Stimulated activated CD4-positive, alpha-beta T cell treated with anti-CD3 and anti-CD28 coated beads, TNF-alpha, amount 100 ng/mL, for 4 hours (primary cell): ENCODE measurements at places on chromosomes 12 and 14.

- no peak for DNase-seq
These were observed 59.4 kb downstream of the PITPNM2 start for GRCh38 chr12:123091230-123092150.

- DNase-seq = no peak
These were observed 32.8 kb downstream of the SH2B3 start for GRCh38 chr12:111438481-111438880.

GRCh38 chr12:124828264-124829007 is 35.2 kb downstream of the SCARB1 start:
- DNase-seq = no peak

DNA sequence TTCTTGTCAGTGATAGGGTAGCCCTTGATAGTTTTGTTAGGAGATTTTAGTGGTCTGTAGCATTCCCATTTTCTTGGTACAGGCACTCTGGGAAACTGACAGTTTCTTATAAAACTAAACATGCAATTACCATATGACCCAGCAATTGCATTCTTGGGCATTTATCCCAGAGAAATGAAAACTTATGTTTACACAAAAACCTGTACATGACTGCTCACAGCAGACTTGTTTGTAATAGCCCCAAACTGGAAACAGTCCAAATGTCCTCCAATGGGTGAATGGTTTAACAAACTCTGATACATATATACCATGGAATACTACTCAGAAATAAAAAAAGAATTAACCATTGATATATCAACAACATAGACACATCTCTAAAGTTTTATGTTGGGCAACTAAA is 75.5 kb downstream of the BORCS5 start:
- DNase-seq = no peak

- DNase-seq = no peak
These were observed 26.5 kb upstream of the NCOR2 start for GRCh38 chr12:124593851-124594401.

DNA sequence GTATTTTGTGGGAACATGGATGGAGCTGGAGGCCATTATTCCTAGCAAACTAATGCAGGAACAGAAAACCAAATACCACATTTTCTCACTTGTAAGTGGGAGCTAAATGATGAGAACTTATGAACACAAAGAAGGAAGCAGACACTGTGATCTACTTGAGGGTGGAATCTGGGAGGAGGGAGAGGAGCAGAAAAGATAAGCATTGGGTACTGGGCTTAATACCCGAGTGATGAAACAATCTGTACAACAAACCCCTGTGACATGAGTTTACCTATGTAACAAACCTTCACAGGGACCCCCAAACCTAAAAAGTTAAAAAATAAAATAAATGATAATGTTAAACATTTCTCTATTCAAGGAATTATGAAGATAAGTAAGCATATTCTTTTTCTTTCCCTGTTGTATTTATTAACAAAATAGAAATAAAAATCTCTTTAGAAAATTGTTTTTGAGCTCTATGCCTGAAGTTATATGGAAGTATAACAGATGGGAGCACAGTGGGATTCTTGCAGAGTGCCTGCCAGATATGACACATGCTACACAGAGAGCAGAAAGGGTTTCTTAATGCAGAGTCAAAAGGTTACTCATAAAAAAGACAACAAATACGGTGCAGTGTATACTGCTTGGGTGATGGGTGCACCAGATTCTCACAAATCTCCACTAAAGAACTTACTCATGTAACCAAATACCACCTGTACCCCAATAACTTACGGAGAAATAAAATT is 52.0 kb upstream of the SYNE2 start:
- no peak for DNase-seq

- DNase-seq = no peak
These were observed 6.1 kb downstream of the HNF1A start for GRCh38 chr12:120984351-120984898.

- DNase-seq = no peak
These were observed 171.3 kb downstream of the TMTC2 start for GRCh38 chr12:82857911-82858533.

GRCh38 chr12:85956081-85956480 is 82.0 kb downstream of the NTS start:
- no peak for DNase-seq

DNA sequence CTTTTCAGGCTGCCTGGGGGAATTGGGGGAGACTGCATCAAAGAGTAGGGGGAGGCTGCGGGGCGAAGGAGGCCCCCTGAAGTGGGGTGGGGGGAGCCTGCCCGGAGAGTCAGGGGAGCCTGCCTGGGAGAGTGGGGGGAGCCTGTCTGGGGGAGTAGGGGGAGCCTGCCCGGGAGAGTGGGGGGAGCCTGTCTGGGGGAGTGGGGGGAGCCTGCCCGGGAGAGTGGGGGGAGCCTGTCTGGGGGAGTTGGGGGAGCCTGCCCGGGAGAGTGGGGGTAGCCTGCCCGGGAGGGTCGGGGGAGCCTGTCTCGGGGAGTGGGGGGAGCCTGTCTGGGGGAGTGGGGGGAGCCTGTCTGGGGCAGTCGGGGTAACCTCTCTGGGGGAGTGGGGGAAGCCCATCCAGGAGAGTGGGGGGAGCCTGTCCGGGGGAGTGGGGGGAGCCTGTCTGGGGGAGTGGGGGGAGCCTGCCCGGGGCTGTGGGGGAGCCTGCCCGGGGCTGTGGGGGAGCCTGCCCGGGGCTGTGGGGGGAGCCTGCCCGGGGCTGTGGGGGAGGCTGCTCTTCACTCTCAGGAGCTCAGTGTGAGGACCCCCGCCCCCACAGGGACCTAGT is 6.5 kb upstream of the DEGS2 start:
- no peak for DNase-seq

- no peak for DNase-seq
These were observed 22.6 kb upstream of the SLC15A5 start for GRCh38 chr12:16300122-16300521.

GRCh38 chr14:53006931-53007562 is 56.2 kb upstream of the FERMT2 start:
- DNase-seq = no peak

- DNase-seq = no peak
These were observed 192.2 kb downstream of the PRKD1 start for GRCh38 chr14:29735459-29735858.

- peak; percentile 43 for DNase-seq
These were observed 1.5 kb downstream of the WNT10B start for GRCh38 chr12:48969833-48970701.

DNA sequence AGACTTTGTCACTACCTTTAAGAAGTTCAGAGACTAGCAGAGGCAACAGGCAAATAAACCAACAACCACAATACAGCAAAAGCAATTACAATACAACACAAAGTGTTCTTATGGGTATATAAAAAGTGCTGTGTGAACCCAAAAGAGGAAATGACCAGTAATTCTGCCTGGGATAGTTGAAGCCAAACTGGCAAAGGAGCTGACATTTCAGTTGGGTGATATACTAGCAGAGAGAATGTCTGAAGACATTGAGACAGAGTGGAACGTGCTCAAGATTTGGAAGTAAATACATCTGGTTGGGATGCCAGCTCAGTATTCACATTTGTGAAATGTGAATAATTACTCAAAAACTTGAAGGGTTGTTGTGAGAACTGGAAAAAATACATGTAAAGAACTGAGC is 80.6 kb upstream of the GTF2A1 start:
- no peak for DNase-seq

- no peak for DNase-seq
These were observed 47.5 kb downstream of the DLK1 start for GRCh38 chr14:100774164-100774537.

DNA sequence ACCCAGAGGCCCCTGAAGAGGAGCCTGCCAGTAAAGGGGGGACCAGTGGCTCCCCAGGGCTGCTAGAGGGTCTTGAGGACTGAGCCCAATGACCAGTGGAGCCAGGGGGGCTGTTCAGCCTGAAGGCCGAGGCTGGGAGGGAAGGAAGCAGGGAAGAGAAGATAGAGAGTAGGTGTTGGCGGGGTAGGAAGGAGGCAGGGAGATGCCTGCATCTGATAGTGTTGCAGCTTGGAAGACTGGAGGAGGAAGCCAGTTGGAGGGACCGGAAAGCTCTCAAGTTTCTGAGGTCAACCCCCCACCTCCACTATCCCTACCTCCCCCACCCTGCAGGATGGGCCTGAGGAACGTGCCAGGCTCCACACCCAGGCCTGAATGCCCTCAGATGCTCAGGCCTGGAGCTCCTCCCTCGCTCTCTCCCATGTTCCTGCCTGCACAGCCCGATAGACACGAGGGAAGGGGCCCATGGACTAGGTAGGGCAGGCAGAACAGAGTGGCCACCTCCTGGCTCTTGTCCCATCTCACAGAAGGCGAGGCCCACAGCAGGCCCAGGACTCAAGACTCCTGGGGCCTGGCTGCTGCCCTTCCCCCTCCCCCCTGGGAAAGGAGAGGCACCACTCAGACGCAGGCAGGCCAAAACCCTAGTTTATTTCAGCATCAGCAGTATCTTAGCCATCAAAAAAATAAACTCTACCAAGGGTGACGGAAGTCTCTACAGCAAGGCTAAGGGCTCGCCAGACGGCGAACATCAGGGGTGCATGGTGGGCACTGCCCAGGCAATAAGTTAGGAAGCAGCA is 3.4 kb downstream of the CKB start:
- no peak for DNase-seq

DNA sequence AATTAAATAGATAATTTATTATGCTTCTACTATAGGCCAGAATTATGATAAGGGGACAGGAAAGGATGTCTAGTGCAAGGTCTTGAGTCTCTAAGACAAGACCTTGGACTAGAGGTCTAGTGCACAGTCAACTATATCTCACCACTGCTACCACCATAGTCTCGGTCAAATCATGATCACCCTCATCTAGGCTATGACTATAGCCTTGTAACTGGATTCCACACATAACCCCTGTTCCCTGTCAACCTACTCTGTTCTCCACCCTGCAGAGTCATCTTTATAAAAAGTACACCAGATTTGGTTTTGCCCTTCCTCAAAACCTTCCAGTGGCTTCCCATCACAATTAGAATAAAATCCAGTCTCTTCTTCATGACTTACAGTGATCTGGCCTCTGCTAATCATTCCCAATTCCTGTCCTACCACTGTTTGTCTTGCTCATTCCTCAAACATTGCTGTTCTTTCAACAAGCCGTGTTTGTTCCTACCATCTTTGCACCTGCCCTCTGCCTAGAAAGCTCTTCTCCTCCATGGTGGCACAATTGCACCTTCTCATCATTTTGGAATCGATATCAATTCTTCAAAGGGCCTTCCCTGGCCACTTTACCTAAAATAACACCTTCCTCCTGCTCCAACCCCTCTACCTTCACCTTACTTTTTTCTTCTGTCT is 169.4 kb downstream of the FOXN3 start:
- no peak for DNase-seq

DNA sequence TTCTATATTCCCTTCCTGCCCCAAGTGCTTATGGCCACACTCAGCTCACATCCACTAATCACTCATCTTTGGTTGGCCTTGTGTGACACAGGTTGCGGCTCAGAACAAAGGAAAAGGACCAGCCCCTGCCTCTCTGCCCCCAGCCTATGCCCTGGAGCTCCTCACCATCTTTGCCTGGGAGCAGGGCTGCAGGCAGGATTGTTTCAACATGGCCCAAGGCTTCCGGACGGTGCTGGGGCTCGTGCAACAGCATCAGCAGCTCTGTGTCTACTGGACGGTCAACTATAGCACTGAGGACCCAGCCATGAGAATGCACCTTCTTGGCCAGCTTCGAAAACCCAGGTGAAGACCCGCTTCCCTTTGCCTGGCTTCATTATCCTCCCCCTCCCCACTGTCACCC is 15.8 kb upstream of the OAS2 start:
- DNase-seq = no peak

- no peak for DNase-seq
These were observed 86.4 kb downstream of the CAPZA3 start for GRCh38 chr12:18824287-18824686.

DNA sequence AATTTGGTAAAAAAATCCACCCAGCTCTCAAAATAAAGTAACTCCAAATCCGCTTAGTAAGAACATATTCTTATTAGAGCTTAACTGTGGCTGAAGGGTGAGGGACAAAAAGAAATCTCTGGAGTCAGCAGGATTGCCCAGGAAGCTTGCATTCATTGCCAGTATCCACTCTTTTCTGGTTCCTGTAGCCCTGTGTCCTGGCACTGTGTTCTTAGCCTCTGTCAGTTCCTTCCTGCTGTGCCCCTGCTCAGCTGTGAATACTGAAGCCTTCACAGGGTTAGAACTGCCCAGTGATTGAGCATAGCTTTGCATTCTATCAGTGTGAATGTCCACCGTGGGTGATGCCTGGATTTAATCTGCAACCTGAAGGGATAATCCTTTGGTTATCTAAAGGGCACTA is 266.9 kb upstream of the PELI2 start:
- DNase-seq = no peak

GRCh38 chr12:98738002-98738401 is 92.9 kb downstream of the APAF1 start:
- no peak for DNase-seq

DNA sequence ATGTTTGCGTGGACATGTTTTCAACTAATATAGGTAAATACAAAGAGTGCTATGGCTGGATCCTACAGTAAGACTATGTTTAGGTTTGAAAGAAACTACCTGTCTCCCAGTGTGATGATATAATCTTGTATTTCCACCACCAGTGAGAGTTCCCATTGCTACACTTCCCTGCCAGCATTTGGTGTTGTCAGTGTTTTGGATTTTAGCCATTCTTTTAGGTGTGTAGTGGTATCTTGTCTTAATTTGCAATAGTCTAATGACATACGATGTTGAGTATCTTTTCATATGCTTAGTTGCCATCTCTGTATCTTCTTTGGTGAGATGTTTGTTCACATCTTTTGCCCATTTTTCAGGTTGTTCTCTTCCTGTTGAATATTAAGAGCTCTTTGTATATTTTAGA is 103.5 kb downstream of the RALGAPA1 start:
- DNase-seq = no peak

GRCh38 chr12:9951026-9951675 is 19.0 kb upstream of the CLEC2A start:
- DNase-seq = no peak

- no peak for DNase-seq
These were observed 39.3 kb downstream of the GLT8D2 start for GRCh38 chr12:104010606-104011169.

DNA sequence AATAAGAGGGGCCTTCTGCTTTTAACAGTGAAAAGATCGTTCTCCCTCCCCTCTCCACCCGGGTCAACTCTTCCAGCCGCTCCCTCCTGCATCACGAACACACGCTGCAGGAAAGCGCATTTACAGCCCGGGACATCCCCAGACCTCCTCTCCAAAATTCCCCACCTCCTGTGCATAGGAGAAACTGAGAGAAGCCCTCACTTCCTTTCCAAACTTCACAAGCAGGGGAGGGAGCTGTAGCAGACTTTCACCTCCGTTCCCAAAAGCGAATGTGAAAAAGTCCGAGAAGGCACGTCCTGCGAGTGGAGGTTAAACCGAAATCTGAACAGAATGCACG is 513 bp downstream of the BCAT1 start:
- no peak for DNase-seq

DNA sequence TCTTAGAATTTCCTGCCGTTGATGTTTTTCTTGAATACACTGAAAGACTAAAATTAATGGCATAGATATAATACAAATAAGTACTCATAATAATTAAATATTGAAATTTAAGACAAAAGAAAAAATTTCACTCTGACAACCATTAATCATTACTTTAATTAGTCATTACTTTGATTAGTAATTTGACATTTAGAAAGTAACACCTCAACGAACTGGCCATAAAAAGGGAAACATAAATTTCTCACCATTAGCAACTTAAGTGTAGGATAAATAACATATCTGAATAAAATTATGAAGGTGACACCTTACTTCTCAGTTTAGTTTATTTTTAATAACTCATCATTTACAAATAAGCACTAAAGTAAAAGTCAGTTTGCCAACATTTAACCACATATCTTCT is 17.5 kb downstream of the MAGOHB start:
- no peak for DNase-seq

GRCh38 chr12:14256121-14256520 is 109.4 kb upstream of the ATF7IP start:
- DNase-seq = no peak

GRCh38 chr12:77104792-77105191 is 39.4 kb upstream of the E2F7 start:
- DNase-seq = no peak
